Stimulated activated CD8-positive, alpha-beta memory T cell treated with anti-CD3 and anti-CD28 coated beads, Interleukin-4, amount 100 ng/mL, for 24 hours (primary cell): ENCODE measurements at places on chromosomes 3 and 15.

- no peak for DNase-seq
Measured at GRCh38 chr3:146503461-146504202, 34.3 kb upstream of the PLSCR2 start.

DNA sequence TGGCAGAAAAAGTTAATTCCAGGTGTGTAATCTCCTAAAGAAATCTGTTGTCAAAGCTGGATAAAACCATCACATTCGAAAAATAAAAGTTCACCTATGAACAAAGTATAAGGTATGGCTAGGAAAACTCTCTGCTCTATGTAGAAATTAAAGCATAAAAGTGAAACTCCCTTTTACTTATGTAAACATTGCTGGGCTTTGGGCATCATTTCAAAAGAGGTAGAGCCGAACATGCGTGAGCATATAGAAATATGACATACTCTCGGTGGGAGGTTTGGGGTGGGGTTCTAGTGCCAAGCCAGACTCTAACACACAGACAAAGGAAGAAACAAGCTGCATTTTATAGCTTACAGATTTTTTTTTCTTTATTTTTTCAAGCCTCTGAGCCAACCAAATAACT, 306.8 kb upstream of the ATP11B start:
- DNase-seq, result no peak

- DNase-seq, result no peak
Measured at GRCh38 chr3:134852893-134853351, 57.9 kb downstream of the EPHB1 start.

- no peak for DNase-seq
Measured at GRCh38 chr3:35744419-35744818, 105.1 kb downstream of the ARPP21 start.
